Chondrocyte (in vitro differentiated cells): ENCODE measurements at places on chromosomes 1 and 21. TPM values are rescaled to one million over a fixed set of nuclear protein-coding genes. Genes with fewer than 3 reads are reported as not detected.

- H3K4me3 ChIP-seq: no peak overlapping the region
- no peaks in the 10 kb centered on the region for H3K27me3 ChIP-seq
- DNase-seq: no peak
- H3K4me1 ChIP-seq: peaks cover 6% of the 10 kb centered on the region
Measured at GRCh38 chr1:182872881-182873280, 33.7 kb downstream of the DHX9 start.

DNA sequence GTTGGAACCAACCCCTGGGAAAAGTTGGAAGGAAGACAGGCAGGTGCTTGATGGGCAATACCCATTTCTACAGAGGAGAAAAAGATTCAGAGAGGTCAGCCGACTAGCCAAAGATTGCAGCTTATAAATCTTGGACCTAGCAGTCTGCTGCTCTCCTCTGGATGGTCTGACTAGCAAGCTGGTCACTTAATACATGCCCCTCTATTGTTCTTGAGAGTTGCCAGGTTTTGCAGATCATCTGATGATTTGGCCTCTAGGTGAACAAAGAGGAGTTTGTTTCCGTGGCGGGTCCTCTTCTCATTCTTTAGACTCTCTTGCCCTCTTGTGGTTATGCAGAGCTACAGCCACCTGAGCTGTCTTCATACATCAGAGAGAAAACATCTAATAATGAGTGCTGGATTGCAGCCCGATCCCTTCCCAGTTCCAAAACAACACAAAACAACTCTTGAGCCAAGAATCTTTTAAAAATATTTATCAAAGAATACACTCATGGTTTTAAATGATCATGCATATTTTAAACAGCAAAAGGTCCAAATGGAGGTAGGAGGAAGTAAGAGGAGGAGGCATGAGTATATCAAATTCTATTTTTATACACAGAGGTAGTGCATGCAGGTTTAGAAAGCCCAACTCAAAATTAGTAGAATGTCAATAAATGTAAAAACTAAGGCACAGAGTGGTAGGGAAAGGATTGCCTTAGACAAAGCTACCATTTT, 115.7 kb downstream of the SLC30A10 start:
- no peak overlapping the region for H3K4me3 ChIP-seq
- no peaks in the 10 kb centered on the region for H3K36me3 ChIP-seq
- no peak for DNase-seq
- no peak overlapping the region for H3K27ac ChIP-seq
- peaks cover 30% of the 10 kb centered on the region for H3K27me3 ChIP-seq

- DNase-seq: no peak
- H3K27ac ChIP-seq: no peak overlapping the region
- no peak overlapping the region for H3K4me3 ChIP-seq
- H3K36me3 ChIP-seq: no peaks in the 10 kb centered on the region
- peaks cover 16% of the 10 kb centered on the region for H3K27me3 ChIP-seq
- peaks cover 4% of the 10 kb centered on the region for H3K4me1 ChIP-seq
Measured at GRCh38 chr1:69157046-69157756, 410.5 kb upstream of the LRRC7 start.

CYP4B1 gene
- total RNA-seq: not detected in 3 replicates

CFHR1 gene
- not detected in 3 replicates for total RNA-seq

DNA sequence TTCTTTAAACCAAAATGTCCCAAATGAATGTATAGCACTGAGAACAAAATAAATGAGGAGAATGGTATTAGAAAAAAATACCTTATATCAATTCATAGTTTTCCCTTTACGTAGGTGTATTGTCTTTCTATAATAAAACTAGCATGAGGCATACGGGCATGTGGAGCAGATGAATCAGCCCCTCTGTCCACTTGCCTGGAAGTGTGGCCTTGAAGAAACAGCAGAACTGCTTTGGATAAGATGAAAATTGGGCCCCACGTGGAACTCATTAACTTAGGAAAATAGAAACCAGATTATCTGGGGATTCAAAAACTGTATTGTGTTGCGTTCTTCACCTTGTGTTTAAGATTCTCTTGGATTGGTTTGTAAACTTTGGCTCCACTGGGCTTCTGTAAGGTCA, 356.8 kb upstream of the B3GALT2 start:
- no peak overlapping the region for H3K27ac ChIP-seq
- peaks cover 4% of the 10 kb centered on the region for H3K4me1 ChIP-seq
- no peaks in the 10 kb centered on the region for H3K36me3 ChIP-seq
- H3K4me3 ChIP-seq: no peak overlapping the region
- no peaks in the 10 kb centered on the region for H3K27me3 ChIP-seq

DNA sequence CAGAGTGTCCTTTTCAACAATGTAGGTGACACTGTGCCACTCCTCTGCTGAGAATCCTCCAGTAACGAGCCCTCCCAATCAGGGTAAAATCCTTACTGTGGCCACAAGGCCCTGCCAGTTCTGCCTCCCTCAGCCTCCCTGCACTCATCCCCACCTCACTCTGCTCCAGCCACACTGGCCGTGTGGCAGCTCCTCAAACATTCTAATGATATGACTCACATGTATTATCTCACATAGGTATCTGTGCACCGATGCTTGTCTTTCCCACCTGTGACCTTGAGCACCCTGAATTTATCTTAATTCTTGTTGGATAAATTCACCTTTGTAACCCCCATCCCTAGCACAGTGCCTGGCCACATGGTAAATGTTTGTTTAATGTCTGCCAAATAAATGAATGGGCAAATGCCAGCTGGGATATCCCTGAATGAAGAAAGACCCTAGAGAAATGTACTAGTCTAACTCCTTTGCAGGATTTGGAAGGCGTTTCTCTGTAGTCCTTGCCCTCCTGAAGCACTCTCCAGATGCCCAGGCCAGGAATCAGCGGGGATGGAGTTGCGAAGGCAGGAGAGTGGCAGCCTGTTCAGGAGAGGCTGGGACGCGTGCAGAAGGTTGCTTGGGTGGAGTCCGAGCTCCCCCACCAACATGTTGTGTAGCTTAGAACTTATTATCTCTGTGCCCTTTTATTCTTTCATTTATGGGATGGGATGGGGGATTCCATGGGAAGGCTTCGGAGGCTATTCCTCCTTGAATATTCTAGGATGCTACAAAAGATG, 106.0 kb downstream of the TMEM53 start:
- no peaks in the 10 kb centered on the region for H3K36me3 ChIP-seq
- DNase-seq: no peak
- H3K27ac ChIP-seq: no peak overlapping the region
- no peaks in the 10 kb centered on the region for H3K4me1 ChIP-seq
- no peak overlapping the region for H3K4me3 ChIP-seq

HSD3B2 gene
- not detected in 3 replicates for total RNA-seq

DNA sequence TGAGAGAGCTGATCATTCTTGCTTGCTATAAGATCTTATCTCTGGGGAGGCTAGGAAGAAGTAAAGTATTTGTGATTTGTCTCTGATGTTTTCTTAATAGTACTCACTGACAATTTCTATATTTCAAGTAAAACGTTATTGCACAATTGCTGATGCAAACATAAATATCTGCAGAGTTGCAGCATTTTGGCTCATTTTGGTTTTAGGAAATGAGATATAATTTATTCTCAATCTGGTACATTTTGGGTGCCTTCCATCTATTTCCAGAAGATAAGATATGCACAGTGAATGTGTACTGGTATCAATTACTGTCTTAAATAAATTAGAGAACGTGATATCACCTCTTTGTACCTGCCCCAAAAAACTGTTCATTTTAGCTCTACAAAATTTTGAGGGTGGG, 1431.5 kb downstream of the BRINP3 start:
- H3K36me3 ChIP-seq: no peaks in the 10 kb centered on the region
- H3K4me3 ChIP-seq: no peak overlapping the region
- no peak for DNase-seq
- H3K27me3 ChIP-seq: peaks cover 2% of the 10 kb centered on the region
- H3K4me1 ChIP-seq: no peaks in the 10 kb centered on the region

GRCh38 chr1:167221738-167222610, 1.3 kb downstream of the POU2F1 start:
- peak overlapping the region; percentile 93 for H3K4me3 ChIP-seq
- no peak for DNase-seq
- H3K4me1 ChIP-seq: peaks cover 48% of the 10 kb centered on the region
- no peaks in the 10 kb centered on the region for H3K27me3 ChIP-seq
- peak overlapping the region; percentile 99 for H3K27ac ChIP-seq

- no peak overlapping the region for H3K27ac ChIP-seq
- no peak for DNase-seq
- H3K4me3 ChIP-seq: no peak overlapping the region
- H3K27me3 ChIP-seq: peaks cover 23% of the 10 kb centered on the region
- H3K4me1 ChIP-seq: peaks cover 5% of the 10 kb centered on the region
- H3K36me3 ChIP-seq: peaks cover under 1% of the 10 kb centered on the region
Measured at GRCh38 chr21:41566500-41567014, 58.6 kb upstream of the TMPRSS2 start.

TYW3 gene
- 3.6 to 7.3 TPM (median 4.3 TPM) in 3 replicates for total RNA-seq

DNA sequence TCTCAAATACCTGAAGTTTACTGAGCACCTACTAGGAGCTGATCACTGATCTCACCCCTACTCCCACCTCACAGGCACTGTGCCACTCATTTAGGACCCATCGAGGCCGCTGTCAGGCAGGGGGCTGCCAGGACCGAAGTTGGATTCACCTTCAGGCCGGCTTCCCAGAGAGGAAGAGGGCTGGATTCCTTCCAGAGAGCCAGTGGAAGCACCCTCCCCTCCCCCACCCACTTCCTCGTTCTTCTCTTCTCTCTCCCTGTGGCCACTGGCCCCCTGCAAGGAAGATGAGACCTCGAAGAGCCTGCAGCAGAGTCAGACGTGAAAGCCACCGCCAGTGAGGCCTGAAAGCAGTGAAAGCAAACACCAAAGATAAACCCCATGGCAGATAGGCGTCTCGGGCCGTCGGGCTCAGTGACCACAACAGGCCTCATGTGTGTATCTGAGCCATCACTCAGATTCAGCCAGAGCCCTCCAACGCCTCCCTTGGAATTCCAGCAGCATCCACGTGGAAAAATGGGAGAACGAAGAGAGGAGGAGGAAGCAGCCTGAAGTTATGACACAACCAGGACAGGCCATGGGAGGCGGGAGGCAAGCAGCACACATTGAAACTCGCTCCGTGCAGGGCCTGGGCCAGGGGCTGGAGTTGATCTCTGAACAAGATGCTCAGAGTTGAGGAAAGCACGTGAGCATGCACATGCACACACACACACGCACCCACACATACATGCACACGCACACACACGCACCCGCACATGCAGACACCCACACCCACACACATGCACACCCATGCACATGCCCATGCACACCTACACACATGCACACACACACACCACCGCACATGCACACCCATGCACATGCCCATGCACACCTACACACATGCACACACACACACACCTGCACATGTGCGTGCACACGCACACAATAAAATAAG, 6.2 kb upstream of the AGTRAP start:
- H3K27me3 ChIP-seq: no peaks in the 10 kb centered on the region
- H3K27ac ChIP-seq: no peak overlapping the region
- H3K4me3 ChIP-seq: no peak overlapping the region

- H3K27ac ChIP-seq: no peak overlapping the region
- no peak overlapping the region for H3K4me3 ChIP-seq
- H3K36me3 ChIP-seq: peaks cover 4% of the 10 kb centered on the region
- H3K27me3 ChIP-seq: no peaks in the 10 kb centered on the region
- DNase-seq: no peak
Measured at GRCh38 chr1:206699626-206700025, 14.9 kb downstream of the MAPKAPK2 start.

LCE3E gene
- not detected in 3 replicates for total RNA-seq

KCNT2 gene
- 11.9 to 15.9 TPM (median 13.4 TPM) in 3 replicates for total RNA-seq

LCK gene
- total RNA-seq: not detected in 3 replicates

DNA sequence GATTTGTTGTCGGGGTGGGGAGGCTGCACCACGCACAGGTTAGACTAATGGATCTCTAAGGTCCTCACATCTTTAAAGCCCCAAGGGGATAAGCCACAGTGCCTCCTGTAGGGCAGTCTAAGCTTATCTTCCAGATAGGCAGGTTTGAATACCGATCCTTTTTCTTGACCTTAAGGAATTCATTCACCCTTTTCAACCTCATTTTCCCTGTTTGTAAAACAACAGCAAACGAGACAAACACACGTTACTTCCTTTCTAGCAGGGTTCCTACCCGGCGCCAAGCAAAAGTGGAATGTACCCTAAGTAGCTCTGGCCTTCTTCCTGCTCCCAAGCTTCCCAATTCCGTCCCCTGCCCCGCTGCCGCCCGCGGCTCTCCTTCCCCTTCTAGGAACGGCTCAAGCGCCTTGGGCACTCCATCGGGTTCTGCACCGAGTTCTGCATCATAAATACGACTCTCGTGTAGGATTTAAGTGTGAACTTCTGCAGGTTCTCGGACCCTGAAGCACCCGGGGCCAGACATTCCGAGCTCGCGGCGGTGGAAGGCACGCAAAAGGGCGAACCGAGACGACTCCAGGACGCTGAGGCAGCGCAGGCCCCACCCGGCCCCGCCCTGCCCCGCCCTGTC, 548 bp upstream of the CDC20 start:
- peak overlapping the region; percentile 95 for H3K27ac ChIP-seq
- H3K36me3 ChIP-seq: peaks cover 13% of the 10 kb centered on the region
- H3K4me1 ChIP-seq: peaks cover 40% of the 10 kb centered on the region
- H3K27me3 ChIP-seq: no peaks in the 10 kb centered on the region
- peak overlapping the region; percentile 85 for H3K4me3 ChIP-seq

DNA sequence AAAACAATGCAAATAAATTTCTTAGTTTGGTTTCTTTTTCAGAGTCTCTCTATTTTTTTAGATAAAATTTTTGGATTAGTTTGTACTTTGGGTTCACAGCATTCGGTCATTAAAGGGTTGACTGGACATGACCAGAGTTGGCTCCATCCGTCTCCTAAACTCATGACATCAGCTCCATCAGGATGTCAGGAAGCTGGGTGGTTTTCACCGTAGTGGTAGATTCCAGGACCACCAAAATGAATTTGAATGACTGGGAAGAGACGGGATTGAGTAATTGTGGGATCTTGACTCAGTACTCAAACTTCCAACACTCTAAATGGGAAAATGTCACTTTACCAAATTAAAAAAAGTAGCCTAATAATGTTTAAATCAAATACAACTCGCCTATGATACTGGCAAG, 279.2 kb upstream of the DUSP10 start:
- no peak overlapping the region for H3K27ac ChIP-seq
- H3K36me3 ChIP-seq: no peaks in the 10 kb centered on the region
- DNase-seq: no peak
- no peak overlapping the region for H3K4me3 ChIP-seq
- peaks cover 27% of the 10 kb centered on the region for H3K27me3 ChIP-seq
- H3K4me1 ChIP-seq: no peaks in the 10 kb centered on the region

DNA sequence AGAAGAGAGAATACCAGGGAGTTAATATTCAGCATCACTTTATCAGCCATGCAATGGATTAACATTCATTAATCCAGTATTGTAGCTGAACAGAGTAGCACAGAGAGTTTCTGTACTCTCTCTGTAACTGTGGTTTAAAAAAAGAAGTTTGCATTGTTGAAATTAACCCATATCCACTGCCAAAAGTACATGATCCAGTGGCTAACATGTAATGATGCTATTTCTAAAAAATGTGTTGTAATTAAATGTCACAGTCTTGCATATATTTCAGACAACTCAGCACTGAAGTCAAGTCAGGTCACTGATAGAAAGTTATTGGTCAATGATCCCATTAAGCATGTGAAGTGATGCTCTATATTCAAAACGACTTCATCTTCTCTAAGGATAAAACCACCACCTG, 141.3 kb downstream of the NRIP1 start:
- no peak for DNase-seq
- no peaks in the 10 kb centered on the region for H3K36me3 ChIP-seq
- H3K4me1 ChIP-seq: peaks cover 19% of the 10 kb centered on the region
- no peak overlapping the region for H3K27ac ChIP-seq
- H3K4me3 ChIP-seq: no peak overlapping the region

CHTOP gene
- 44.4 to 56.9 TPM (median 47.9 TPM) in 3 replicates for total RNA-seq

FAM167B gene
- total RNA-seq: 1.4 to 3.1 TPM (median 2.9 TPM) in 3 replicates
